ENCODE measurements at places on chromosomes 3 and 15. TPM values are rescaled to one million over a fixed set of nuclear protein-coding genes. Genes with fewer than 3 reads are reported as not detected.

DNA sequence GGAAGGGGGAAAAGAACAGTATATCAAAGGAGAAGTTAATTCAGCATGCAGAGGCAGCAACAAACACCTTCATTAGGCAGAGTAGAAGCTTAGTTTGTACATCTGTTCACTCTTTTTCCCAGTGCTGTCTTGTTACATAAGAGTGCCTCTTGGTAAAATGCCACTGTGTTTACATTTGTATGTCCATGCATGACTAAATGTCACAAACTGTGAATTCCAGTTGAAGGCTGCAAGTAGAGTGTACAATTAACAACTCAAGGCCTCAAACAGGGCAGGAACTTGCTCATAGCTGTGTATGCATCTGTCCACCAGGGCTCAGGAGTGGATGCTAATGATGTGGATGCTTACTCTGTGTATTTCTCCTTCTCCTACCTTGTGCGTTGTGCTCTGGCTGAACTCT is 214.2 kb upstream of the TPM1 start:
- no peaks in the 10 kb centered on the region for H3K36me3 ChIP-seq
- DNase-seq, result no peak
- peaks cover 7% of the 10 kb centered on the region for H3K27me3 ChIP-seq
- no peaks in the 10 kb centered on the region for H3K4me1 ChIP-seq

- H3K27me3 ChIP-seq, result no peaks in the 10 kb centered on the region
- H3K4me3 ChIP-seq, result peak overlapping the region; percentile 39
- peaks cover 71% of the 10 kb centered on the region for H3K4me1 ChIP-seq
- H3K36me3 ChIP-seq, result peaks cover 3% of the 10 kb centered on the region
- H3K27ac ChIP-seq, result peak overlapping the region; percentile 84
- DNase-seq, result no peak
Observed at GRCh38 chr3:129231331-129232119, 17.9 kb upstream of the COPG1 start.

DNA sequence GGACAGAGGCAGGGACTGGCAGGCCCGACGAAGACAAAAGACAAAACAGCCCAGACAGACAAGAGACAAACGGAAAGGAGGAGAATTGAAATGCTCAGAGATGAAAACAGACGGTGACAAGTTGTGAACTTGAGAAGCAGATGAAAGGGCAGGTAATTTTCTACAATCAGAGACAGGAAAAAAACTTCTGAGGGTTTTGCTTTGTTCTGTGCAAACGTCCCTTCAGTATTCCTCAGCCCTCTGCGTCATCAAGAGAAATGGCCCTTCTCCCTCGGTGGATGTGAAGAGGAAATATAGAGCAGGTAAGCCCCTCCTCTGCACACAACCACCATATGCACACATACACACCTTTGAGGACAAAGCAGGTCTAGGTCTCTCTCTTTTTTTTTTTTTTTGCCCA is 206.6 kb downstream of the UACA start:
- no peak for DNase-seq

DNA sequence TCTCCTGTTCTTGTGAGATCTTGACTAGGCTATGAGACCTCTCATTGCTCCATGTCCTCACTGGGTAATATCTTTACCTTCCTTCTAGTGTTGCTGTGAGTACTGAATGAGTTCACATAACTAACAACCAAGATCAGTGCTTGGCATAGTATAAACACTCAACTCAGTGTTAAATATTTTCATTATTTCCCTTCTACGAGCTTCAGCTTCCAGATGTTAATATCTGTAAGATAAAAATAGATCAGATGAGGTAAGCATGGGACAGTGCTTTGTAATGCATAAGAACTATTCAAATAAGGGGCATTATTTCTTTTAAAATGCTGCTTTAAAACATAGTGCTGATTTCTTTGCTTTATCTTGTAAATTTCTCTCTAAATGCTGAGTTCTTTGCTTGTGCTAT is 130.8 kb downstream of the DIPK2A start:
- H3K4me3 ChIP-seq, result no peak overlapping the region
- no peaks in the 10 kb centered on the region for H3K36me3 ChIP-seq
- H3K27me3 ChIP-seq, result no peaks in the 10 kb centered on the region
- no peak for DNase-seq
- H3K27ac ChIP-seq, result no peak overlapping the region

Gene HTR3E
- not detected for total RNA-seq

GRCh38 chr15:51907136-51907862 is 64.3 kb downstream of the LEO1 start:
- H3K27ac ChIP-seq, result no peak overlapping the region
- no peak overlapping the region for H3K4me3 ChIP-seq
- peaks cover 32% of the 10 kb centered on the region for H3K36me3 ChIP-seq
- H3K27me3 ChIP-seq, result no peaks in the 10 kb centered on the region
- H3K4me1 ChIP-seq, result no peaks in the 10 kb centered on the region

Gene TNNC1
- 0.32 TPM for total RNA-seq

Gene DHFR2
- total RNA-seq, result 12.3 TPM

DNA sequence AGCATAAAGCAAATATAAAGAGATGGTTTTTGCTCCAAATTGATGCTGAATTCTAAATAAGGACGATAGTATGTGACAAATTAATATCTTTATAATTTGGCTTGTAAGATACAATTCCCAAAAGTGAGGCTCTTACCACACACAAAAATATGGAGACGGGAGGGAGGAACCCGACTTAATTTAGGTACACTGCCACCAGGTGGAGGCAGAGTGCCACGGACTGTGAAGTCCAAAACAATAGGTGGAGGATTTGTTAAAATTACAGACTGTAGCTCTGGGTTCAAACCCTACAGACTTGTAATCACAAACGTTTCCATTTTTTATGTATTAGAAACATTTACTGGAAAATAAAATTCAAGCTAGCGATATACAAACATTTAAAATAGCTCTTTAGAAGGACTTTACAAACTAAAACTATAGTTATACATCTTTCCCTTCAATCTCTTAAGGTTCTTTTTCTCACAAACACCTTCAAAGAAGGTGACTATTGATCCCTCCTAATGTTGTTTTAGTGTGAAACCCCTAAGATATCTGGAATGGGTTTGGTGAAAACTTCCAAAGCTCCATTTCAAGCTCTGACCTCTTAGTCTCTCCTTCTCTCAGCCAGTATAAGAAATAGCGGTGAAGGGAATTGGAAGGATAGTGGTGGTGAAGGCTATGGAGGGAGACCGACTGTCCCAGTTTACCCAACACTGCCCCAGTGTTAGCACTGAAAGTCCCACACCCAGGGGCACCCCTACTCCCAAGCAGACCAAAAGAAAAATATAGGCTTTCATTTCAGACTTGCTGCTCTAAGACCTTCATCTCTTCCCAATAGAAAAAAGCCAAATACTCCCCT is 89.7 kb downstream of the AQP9 start:
- peak; percentile 48 for DNase-seq
- no peaks in the 10 kb centered on the region for H3K36me3 ChIP-seq
- peaks cover 19% of the 10 kb centered on the region for H3K4me1 ChIP-seq
- H3K4me3 ChIP-seq, result no peak overlapping the region
- peaks cover 20% of the 10 kb centered on the region for H3K27me3 ChIP-seq
- no peak overlapping the region for H3K27ac ChIP-seq

Gene KLHL6
- 40.6 TPM for total RNA-seq

DNA sequence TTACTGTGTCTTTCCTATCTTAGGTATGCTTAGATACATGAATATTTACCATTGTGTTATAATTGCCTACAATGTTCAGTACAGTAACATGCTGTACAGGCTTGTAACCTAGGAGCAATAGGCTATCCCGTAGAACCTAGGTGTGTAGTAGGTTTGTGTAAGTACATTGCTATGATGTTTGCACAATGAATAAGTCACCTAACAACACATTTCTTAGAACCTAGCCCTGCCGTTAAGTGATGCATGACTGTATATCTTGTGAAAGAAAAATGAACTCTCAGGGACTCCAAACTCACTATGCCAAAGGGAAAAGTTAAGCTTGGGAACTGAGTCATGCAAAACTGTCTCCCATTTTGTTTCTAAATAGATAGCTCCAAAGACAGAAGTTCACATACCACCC is 91.5 kb upstream of the ACP3 start:
- no peaks in the 10 kb centered on the region for H3K36me3 ChIP-seq
- no peak overlapping the region for H3K27ac ChIP-seq
- no peak for DNase-seq
- H3K4me1 ChIP-seq, result no peaks in the 10 kb centered on the region
- H3K27me3 ChIP-seq, result peaks cover 6% of the 10 kb centered on the region

Gene PLA2G4F
- total RNA-seq, result not detected

DNA sequence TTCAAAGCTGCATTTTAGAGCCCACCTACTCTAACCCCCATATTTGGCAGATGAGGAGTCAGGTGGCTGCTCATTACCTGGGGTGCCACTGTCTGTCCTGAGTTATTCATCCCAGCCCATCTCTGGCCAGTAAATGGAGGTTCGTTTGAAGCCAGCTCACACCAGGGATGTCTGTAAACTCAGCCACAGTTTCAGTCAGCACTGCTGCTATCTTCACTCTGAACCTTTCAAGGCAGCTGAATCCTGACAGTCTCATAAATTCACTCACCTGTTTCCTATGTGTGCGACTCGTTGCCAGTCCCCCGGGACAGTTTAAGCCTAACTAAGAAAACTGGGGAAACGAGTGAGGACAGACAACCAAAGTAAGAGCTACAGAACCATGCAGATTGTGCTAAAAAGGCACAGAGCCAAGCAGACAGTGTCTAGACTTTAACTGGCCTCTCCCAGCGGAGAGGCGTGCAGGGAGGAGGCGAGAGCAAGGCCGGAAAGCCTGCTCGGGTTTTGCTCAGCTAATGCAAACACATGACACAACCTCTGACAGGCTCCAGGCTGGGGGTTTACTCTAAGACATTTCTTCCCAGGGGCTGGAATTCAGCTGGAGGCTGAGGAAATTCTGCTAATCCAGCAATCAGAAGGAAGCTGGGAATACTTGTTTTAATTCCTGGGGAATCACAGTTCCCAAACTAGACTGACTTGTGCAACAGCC is 12.0 kb downstream of the FSTL1 start:
- H3K4me1 ChIP-seq, result no peaks in the 10 kb centered on the region
- no peaks in the 10 kb centered on the region for H3K36me3 ChIP-seq
- no peak for DNase-seq
- H3K27ac ChIP-seq, result no peak overlapping the region

DNA sequence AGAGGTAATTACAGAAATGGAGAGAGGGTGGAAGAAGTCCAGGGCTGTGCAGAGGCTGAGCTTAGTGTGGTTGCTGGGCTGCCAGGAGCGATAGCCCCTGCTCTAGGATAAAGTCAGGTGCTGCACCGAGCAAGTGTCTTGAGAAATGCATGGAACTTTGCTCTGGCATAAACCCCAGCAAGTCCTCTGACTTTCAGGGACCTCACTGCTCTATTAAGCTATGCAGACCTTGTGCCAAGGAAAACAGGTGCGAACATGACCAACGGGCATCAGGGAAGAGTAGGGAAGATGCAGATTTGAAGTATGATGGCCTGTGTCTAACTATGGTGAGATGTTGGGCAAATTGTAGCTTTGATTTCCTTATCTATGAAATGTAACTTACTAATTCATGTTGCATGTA is 416.8 kb downstream of the NR2F2 start:
- no peak for DNase-seq
- H3K4me3 ChIP-seq, result no peak overlapping the region
- H3K27ac ChIP-seq, result no peak overlapping the region
- H3K27me3 ChIP-seq, result peaks cover 2% of the 10 kb centered on the region
- H3K4me1 ChIP-seq, result no peaks in the 10 kb centered on the region
- H3K36me3 ChIP-seq, result no peaks in the 10 kb centered on the region

Gene LRTM1
- not detected for total RNA-seq

GRCh38 chr3:152291649-152292066 is 22.9 kb downstream of the MBNL1 start:
- H3K36me3 ChIP-seq, result peaks cover 13% of the 10 kb centered on the region
- H3K4me1 ChIP-seq, result peaks cover 75% of the 10 kb centered on the region
- peak overlapping the region; percentile 23 for H3K4me3 ChIP-seq
- H3K27me3 ChIP-seq, result no peaks in the 10 kb centered on the region

GRCh38 chr3:53139906-53140846 is 9.9 kb upstream of the RFT1 start:
- DNase-seq, result no peak
- H3K36me3 ChIP-seq, result no peaks in the 10 kb centered on the region
- no peak overlapping the region for H3K27ac ChIP-seq
- no peaks in the 10 kb centered on the region for H3K27me3 ChIP-seq
- H3K4me3 ChIP-seq, result no peak overlapping the region
- H3K4me1 ChIP-seq, result no peaks in the 10 kb centered on the region

DNA sequence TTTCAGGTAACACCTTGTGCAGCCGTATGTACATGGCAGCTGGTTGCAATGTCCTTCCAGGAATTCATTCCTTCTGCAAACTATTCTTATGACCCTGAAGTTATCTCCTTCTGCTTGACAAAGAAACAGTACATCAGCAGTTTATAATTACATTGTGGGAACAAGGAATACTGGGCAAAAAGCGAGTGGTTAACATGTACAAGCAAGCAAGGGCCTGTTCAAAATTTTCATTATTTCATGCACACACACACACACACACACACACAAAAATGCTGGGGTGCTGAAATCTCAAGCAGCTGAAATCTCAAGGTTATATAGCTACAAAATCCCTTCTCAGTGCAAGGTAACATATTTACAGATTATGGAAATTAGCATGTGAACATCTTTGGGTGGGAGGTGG is 30.7 kb downstream of the GTPBP8 start:
- H3K4me3 ChIP-seq, result no peak overlapping the region
- H3K36me3 ChIP-seq, result peaks cover 12% of the 10 kb centered on the region
- DNase-seq, result no peak

DNA sequence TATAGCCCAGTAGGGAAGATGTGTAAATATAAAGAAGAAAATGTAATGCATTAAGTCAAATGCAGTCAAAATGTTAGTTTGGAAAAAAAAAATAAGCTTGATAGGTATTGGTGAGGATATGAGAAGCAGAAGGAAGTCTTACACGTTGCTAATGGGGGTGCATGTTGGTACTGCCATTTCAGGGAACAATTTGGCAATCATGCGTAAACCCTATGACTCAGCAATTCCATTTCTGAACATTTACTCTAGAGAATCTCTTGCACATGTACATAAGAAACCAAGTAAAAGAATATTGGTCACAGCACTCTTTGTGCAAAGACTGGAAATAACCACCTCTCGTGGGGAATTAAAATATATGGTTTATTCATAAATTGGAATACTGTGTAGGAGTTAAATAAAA is 35.5 kb upstream of the TIMP4 start:
- no peaks in the 10 kb centered on the region for H3K36me3 ChIP-seq
- H3K4me1 ChIP-seq, result peaks cover 77% of the 10 kb centered on the region
- peak overlapping the region; percentile 52 for H3K4me3 ChIP-seq
- no peaks in the 10 kb centered on the region for H3K27me3 ChIP-seq

Gene CLDN16
- not detected for total RNA-seq

Gene CIB1
- total RNA-seq, result 144 TPM

- H3K4me1 ChIP-seq, result peaks cover 7% of the 10 kb centered on the region
- no peaks in the 10 kb centered on the region for H3K36me3 ChIP-seq
- no peak overlapping the region for H3K27ac ChIP-seq
- H3K27me3 ChIP-seq, result peaks cover 3% of the 10 kb centered on the region
- no peak for DNase-seq
- no peak overlapping the region for H3K4me3 ChIP-seq
Observed at GRCh38 chr3:194278186-194278845, 72.8 kb downstream of the CPN2 start.

Measured in activated T-helper 1 cell treated with anti-CD3 and anti-CD28 coated beads, Interleukin-12 subunit alpha, Interleukin-12 subunit beta, Interleukin-2, Interleukin-4 antibody, amounts not matched to agents 30 ng/mL and 10 ng/mL and 1 ng/mL, durations not matched to agents 14 hours and 24 hours and 36 hours (primary cell).